NCI-H2171 treated with DMSO at 0.1 percent for 48 hours (cell line): ENCODE measurements at places on chromosomes 6 and 20.

DNA sequence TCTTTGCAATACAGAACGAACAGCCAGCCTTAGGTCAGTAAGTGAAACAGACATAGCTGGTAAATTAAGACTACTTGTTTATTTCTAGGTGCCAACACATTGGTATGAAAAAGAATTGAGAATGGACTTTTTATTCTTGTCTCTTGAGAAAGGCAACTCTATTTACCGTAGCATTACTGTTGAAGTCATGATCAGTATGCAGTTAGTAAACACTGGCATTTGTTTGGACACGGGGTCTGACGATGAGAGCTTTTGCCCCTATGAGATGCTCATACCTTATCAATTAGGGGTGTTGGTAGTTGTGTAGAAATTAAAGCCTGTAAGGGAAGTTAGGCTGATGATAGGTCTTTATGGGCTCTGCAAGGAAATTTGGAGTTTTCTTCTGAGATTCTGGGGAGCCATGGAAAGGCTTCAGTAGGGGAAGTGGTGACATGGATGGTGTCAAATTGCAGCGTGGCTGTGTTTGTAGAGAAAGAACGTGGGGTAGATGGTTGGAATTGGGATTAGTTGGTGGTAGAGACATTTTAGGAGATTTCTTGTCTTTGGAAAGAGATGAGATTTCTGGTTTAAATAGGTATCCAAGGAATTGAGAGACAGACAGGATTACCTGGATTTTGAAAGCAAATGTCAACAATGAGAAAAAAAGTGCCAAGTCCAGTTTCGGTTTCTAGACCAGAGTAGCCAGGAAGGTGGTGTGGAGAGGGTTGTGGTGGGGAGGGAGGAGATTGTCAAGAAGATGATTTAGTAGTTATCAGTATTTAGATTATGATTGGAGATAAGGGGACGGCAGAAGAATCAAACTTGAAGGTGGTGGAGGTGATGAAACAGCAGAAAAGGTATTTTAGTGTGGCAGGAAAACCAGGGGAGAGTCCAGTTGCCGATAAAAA, 116.6 kb downstream of the JARID2 start:
- DNase-seq, result no peak

GRCh38 chr20:764255-764654, 4.0 kb downstream of the SLC52A3 start:
- DNase-seq, result no peak

- DNase-seq, result peak; percentile 45
Measured at GRCh38 chr6:150766201-150766997, 99.1 kb upstream of the MTHFD1L start.

- no peak for DNase-seq
Measured at GRCh38 chr6:89495961-89496535, 63.1 kb downstream of the ANKRD6 start.

- DNase-seq, result no peak
Measured at GRCh38 chr6:94270091-94270948, 851.0 kb upstream of the EPHA7 start.

- no peak for DNase-seq
Measured at GRCh38 chr6:5424726-5425125, 163.4 kb downstream of the FARS2 start.

- no peak for DNase-seq
Measured at GRCh38 chr6:39422238-39422637, 99.7 kb upstream of the KCNK16 start.

GRCh38 chr20:16005021-16005914, 568.0 kb downstream of the KIF16B start:
- peak; percentile 91 for DNase-seq

- no peak for DNase-seq
Measured at GRCh38 chr20:35773154-35773751, 1.4 kb downstream of the PHF20 start.

DNA sequence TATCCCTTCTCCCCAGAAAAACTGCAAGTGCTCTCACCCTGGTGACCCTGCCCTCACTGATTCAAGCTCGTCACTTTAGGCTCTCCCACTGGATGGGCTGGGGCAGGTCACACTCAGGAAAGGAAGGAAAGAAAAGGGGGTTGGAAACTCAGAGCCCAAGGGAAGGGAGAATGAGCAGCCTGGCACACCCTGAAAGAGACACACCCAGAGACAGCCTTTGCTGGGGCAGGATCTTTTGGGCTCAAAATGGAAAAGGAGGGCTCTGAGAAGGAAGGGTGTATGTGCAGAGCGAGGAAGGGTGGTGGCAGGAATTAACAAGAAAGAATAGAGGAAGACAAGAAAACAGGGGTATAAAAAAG, 2.5 kb downstream of the PPP1R18 start:
- no peak for DNase-seq

- DNase-seq, result no peak
Measured at GRCh38 chr20:21019814-21020658, 86.1 kb downstream of the LINC00237 start.

DNA sequence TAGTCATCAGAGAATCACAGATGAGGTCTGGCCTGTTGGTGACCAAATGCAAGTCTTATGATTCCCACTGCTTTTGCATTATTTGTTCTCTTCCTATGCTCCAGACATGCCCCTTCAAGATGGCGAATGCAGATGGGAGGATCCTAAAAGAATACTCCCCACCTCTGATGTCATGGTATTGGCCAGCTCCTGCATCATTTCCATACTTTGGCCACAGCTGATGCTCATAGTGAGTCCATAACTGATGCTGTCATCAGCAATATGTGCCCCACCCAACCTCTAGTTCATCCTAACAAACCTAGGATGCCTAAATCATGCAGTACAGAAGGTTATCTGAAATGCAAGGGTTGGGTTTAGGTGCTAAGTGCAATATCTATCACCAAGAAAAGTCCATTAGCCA, 5.4 kb upstream of the WFDC9 start:
- DNase-seq, result no peak

GRCh38 chr6:134870677-134871498, 79.0 kb downstream of the ALDH8A1 start:
- DNase-seq, result peak; percentile 46

DNA sequence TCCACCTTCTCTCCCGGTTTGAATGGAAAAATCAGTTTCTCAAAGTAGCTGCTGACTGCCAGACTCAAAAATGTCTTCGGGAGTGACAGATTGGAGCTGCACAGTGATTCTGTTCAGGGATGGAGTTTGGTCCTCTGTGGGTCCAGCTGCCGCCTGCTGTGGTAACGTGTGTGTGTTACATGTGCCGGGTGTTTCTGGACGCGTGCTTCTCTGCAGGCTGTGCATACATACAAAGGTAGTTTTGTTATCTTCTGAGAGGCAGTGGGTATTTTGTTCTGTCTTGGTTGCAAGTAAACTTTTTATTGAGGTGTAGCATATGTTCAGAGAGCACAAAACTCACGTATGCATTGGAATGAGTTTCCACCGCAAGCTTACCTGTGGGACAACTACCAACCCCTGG, 41.3 kb upstream of the NAA20 start:
- DNase-seq, result no peak

DNA sequence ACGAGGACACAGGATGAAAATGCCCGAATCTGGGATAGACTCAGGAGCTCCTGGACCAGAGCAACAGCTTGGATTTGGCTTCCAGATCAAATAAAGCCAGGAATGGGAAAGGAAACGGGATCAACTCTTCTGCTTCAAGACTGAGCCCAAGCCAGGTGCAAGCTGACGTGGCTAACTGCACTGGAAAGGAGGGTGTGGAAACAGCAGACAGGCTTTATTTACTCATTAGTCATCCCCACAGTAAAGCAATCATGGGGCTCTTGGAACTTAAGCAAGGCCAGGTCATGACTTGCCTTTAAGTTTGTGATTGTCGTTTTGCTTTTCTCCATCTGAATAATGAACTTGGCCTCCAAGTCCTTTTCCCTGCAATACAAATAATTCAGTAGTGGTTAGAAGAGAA, 45.2 kb downstream of the KIF16B start:
- peak; percentile 91 for DNase-seq

GRCh38 chr20:23106271-23106851, 20.2 kb upstream of the CD93 start:
- DNase-seq, result no peak
